SHP77 treated with DMSO at 0.1 percent for 48 hours (cell line): ENCODE measurements at places on chromosomes 16 and 17.

- peak; percentile 94 for DNase-seq
These were observed at the start of gene SRSF2 for GRCh38 chr17:76737082-76737675. Gene SRSF2, minus strand, starts transcription at chr17:76737331. Its CDS starts 171 bp downstream, at chr17:76737160.

GRCh38 chr16:66120656-66121055 lies 245.8 kb upstream of the CDH5 start:
- DNase-seq = no peak

DNA sequence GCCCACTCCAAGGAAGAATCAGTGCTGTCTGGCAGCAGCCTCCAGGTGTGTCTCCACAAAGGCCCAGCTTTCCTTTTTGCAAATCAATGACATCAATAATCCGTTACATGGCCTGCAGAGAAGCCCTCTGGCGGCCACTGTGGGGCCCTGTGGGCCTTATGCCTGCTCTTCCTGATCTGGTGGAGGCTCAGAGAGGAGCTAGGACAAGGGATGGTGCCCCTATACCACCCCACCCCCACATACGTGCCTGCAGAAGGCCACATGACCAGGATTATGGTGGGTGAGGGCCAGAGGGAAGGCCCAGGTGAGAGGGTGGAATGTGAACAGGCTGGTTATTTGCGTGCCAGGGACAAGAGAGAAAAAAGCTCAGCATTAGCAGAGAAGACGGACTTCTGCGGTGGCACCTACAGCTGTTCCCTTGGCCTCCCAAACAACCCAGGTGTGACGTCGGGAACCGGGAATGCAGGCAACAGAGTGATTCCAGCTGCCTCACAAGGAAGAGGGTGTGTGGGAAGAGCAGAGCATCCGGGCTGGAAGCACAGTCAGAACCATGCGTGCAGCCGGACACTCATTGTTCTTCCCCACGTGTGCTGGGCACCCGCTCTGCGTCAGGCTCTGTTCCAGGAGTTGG lies 22.5 kb downstream of the EIF4A3 start:
- DNase-seq = peak; percentile 72

- DNase-seq = no peak
These were observed 7.3 kb upstream of the CMTM3 start for GRCh38 chr16:66596986-66597848.

DNA sequence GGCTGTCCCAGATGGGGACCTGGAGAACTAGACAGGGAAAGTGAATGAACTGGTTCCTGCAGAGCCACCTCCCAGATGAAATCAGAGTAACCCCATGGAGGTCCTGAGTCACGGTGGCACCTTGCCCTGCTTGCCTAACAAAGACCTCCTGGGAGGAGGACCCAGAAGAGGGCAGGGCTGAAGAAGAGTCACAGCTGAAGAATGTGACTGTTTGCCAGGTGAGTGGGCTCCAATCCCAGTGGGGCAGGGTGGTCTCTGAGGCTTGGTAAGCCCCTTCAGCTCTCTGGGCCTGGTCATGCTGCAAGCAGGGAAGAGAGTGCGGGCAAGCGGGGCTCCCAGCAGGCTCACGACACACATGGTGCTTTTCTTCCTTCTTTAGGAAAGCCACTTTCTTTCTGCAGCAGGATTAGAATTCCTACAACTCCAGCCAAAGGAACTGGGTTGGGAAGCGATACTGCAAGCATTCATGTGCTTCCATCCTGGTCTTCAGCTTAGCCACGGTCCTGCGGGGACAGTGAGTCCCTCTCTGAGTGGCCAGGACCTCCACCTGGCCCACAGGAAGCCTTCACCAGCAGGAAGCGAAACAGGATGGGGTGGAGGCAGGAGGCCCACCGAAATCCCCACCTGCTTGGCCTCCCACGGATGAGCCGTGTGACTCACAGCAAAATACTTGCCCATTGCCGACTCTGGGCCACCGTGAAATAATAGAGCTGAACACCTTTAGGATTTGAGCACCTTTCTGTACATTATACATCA lies 4.3 kb downstream of the C16orf74 start:
- no peak for DNase-seq

GRCh38 chr17:41681776-41682175 lies 6.9 kb upstream of the EIF1 start:
- no peak for DNase-seq

- DNase-seq = no peak
These were observed 9.8 kb downstream of the SLFN5 start for GRCh38 chr17:35252651-35253050.

DNA sequence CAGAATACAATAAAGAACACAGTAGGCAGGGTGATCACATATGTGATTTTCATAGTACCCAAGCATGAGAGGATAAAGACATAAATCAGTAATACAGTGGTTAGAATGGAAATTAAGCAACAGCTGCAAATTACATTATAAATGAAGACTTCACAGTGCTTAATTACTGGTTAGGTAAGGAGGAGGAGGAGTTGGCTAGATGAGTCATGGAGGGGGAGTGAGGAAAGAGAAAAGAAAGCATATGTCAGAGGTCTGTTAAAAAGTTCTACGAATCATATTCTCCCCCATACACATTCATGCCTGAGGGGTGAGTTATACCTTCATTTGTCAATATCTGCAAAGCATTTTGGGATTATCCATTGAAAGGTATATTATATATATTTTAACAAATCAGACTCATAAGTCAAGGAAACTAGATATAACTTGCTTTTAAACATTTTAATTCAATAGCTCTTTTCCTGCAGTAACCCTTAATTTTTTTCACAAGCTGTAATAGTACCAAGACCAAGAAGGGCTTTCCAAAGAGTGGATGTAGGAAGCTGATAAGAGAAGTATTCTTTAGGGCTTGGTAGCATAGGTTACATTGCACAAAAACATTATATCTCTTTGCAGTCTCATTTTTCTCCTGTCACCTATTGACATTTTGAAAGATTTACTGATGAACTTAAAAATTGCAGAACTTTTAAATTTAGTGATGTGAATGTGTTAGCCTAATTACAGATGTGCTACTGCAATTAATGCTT lies 99.3 kb downstream of the STXBP4 start:
- no peak for DNase-seq

GRCh38 chr16:79767421-79768275 lies 167.1 kb upstream of the MAF start:
- DNase-seq = no peak

- DNase-seq = no peak
These were observed 197.1 kb upstream of the PSMD7 start for GRCh38 chr16:74099530-74099929.

- DNase-seq = peak; percentile 5
These were observed 1502.9 kb downstream of the CDH11 start for GRCh38 chr16:63618896-63619485.

DNA sequence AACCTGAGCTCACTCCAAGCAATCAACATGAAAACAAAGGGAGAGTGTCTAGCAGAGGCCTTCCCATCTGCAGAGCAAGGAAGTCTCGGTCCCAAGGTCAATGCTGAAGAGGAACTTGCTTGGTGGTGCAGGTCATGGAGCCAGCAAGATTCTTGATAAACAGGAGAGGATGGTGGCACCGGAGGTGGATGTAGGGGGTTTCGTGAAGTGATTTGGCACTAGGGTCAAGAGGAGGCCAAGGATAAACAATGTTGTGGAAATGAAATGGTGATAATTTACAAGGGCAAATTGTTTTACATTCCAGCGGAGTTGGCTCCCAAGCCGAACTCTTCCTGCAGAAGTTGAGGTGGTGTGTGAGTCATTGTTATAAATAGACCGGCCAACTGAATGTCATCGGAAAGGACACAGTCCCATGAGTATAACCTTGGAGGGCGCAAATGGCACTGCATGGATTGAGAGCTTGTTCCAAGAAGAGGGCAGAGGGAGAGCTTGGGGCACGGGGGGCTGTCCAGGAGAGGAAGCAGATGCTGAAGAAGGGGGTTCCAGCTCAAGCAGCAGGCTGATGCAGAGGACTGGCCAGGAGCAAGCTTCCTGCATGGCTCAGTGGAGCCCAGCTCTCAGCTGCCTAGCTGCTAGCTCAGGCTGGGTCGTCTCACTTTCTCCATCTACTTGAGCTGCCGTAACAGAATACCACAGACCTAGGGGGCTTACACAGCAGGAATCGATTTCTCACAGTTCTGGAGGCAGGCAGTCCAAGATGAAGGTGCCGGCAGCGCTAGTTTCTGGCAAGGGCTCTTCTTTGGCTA lies 136.6 kb downstream of the COPRS start:
- DNase-seq = no peak

DNA sequence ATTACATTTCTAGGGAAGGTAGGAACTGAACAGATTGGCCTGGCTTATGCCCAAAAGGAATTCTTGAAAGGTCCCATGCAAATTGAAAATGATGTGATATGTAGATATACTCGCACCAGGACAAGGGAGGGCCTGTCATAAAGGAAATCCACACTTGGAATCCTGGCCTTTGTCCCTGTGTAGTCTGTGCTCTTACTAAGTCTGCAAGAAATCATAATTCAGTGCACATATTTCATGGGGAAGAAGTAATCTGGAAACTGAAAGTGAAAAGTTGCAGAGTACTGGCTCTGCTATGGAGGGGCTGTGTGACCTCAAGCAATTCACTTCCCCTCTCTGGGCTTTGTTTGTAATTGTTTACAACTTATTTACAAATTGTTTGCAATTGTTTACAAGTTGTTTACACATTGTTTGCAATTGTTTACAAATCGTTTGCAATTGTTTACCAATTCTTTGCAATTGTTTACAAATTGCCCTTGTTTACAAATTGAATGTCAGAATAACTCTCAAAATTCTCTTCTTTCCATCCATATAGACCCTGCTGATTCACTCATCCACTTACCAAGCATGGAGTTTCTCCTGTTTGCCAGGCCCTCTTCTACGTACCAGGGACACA lies 12.9 kb downstream of the SCNN1G start:
- DNase-seq = no peak

GRCh38 chr16:9070254-9070653 lies 21.2 kb upstream of the HAPSTR1 start:
- no peak for DNase-seq

- DNase-seq = no peak
These were observed 7.8 kb downstream of the TEX14 start for GRCh38 chr17:58684003-58684402.

GRCh38 chr17:6241996-6242395 lies 171.8 kb downstream of the WSCD1 start:
- no peak for DNase-seq

- DNase-seq = no peak
These were observed 1.6 kb downstream of the PPY start for GRCh38 chr17:43940630-43941029.

GRCh38 chr16:12484972-12485371 lies 318.7 kb downstream of the CPPED1 start:
- no peak for DNase-seq

DNA sequence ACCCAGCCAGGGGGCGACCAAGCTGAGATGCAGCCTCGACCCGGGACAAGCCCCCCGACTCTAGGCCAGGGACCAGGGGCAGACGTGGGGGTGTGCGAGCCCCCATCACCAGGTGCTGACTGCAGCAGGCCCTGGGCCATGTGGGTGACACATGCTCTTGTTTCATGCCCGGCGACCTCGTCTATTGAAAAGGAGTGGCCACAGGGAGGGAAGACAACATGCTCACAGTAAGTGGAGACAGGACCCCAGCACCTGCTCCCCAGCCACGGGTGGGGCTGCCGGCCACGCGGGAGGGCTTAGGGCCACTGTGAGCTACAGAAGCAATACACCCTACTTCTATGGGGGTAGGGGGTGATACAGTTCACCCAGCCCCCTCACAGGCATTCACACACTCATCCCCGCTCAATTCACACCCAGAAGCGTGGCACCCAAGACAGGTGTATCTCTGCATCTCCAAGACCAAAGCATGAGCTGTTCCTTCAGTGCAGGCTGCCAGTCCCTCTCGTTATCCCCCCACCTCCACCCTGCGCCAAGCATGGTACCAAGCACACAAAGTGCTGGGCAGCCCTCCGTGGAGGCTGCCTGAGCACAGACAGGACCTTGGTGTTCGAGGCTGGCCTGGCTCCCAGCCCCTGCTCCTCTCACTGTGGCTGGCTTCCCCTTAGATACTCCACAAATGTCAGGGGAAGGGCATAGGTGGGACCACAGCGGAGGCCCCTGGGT lies 13.6 kb downstream of the VASN start:
- DNase-seq = no peak

DNA sequence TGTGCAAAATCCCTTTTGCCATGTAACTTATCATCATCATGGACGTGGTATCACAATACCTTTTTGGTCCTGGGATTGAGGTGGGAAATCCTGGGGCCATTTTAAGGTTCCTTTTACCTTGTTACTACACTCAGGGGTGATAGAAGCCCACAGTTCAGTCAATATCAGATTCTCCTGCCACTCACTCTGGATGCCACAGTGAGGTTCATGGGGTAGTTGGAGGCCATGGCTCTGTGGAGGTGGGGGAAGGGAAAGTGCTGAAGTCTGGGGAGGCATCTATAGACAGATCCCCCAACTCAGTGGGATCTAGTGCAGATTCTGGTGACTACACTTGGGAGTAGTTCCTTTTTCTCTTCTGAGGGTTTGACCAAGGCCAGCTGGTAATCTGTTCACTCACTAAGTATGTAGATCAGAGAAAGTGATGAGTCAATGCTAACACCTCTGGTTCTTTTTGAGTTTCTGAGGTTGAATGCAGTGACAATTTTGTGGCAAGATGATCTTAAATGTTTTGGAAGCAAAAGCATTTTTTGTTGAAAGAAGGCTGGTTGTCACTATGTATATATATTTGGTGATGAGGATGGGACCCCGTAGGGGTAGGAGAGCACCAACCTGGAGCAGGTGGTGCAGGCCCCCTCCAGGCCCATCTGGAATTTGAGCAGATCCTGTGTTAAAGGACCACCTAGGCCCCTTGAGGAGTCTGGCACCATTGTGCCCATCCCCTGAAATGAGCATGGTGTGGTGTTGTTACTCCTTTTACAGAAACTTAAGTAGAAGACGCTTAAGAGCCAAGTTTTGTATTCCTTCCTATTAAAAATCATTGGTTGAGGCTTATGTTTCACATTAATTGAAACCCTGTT lies 18.8 kb upstream of the IRF8 start:
- DNase-seq = no peak

GRCh38 chr17:229709-230394 lies 48.4 kb upstream of the DOC2B start:
- no peak for DNase-seq

DNA sequence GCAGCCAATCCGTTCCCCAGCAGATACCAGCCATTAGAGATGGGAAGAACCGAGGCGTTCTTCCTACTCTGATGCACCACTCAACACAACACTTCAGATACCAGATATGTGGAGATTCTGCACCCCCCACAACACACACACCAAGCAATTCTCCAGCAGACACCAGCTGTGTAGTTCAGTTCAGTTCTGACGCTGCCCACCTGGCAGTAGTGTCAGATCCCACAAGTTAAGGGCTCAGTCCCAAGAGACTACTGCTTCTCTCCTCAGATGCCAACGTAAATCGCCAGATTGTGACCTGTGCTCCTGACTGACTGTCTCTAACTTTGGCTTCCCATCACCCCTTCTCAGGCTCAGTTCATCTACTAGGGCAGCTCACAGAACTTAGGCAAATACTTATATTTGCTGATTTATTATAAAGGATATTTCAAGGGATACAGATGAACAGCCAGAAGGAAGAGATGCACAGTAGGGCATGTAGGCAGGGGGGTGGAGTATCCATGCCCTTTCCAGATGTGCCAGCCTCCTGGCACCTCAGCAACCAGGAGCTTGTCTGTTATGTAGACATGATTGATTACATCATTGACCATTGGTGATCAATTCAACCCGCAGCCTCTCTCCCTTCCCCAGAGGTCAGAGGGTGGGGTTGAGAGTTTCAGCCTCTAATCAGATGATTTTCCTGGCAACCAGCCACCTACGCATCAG lies 110.6 kb downstream of the PRKCA start:
- no peak for DNase-seq
